ENCODE measurements at places on chromosomes 7 and 10.

- DNase-seq, result no peak
Observed at GRCh38 chr10:113272511-113272910, 280.3 kb upstream of the HABP2 start.

DNA sequence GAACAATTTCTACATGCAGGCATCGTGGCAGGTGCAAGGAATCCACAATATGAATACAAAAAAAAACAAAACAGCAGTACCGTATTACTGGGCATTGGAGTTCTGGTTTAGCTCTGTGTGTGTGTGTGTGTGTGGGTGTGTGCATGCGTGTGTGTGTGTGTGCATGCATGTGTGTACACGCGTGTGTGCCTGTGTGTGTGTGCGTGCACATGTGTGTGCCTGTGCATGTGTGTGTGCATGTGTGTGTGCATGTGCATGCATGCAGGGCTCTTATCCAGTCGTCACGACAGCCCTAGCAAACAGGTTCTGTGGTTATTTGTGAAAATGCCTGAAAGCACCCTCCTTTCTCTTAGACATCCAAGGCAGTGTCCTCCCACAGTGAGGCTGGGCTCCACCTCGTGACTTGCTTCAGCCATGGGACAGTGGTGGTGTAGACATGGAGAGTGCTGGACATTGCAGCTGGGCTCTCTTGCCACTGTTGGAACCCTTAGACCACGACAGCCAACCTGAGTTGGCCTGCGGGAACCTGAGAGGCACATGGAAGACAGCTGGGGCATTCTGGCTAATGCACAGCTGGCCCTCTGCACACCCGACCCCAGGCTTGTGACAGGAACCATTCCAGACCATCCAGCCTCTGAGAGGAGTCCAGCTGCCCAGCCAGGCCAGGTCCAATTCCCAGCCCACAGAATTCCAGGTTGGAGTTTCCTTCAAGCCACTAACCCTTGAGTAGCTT lies 173.4 kb upstream of the SHH start:
- no peak for DNase-seq

GRCh38 chr7:4861673-4862072 lies at the start of gene PAPOLB:
PAPOLB (minus strand) TSS chr7:4862030; CDS start chr7:4861810, 220 bp downstream.
- DNase-seq, result no peak

GRCh38 chr7:28684650-28685241 lies 272.4 kb downstream of the CREB5 start:
- no peak for DNase-seq

DNA sequence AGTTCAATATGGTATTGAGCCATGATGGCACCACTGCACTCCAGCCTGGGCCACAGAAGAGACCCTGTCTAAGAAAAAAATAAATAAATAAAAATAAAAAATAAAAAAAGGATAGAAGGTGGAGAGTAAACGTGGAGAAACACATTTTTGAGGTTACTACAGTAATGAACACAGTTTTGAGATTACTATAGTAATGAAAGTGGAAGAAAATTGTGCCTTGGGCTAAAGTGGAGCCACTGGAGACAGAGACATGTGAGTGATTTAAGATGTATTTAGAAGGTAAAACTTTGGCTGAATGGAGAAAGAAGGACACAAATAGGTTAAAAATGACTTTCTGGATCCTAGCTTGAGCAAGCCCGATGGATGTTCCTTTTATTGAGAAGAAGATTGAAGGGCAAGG lies 76.8 kb downstream of the HGF start:
- DNase-seq, result no peak

DNA sequence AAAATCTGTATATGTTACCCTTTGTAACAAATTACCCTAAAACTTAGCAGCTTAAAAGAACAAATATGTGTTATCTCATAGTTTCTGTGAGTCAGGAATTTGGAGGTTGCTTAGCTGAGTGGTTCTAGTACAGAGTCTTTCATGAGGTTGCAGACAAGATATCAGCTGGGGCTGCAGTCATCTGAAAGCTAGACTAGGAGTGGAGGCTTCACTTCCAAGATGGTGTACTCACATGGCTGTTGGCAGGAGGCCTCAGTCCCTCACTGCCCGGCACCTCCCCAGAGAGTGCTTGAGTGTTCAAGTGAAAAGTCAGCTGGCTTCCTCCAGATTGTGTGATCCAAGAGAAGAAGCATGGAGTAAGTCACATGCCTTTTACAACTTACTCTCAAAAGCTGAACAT lies 16.9 kb upstream of the GGCT start:
- DNase-seq, result no peak

DNA sequence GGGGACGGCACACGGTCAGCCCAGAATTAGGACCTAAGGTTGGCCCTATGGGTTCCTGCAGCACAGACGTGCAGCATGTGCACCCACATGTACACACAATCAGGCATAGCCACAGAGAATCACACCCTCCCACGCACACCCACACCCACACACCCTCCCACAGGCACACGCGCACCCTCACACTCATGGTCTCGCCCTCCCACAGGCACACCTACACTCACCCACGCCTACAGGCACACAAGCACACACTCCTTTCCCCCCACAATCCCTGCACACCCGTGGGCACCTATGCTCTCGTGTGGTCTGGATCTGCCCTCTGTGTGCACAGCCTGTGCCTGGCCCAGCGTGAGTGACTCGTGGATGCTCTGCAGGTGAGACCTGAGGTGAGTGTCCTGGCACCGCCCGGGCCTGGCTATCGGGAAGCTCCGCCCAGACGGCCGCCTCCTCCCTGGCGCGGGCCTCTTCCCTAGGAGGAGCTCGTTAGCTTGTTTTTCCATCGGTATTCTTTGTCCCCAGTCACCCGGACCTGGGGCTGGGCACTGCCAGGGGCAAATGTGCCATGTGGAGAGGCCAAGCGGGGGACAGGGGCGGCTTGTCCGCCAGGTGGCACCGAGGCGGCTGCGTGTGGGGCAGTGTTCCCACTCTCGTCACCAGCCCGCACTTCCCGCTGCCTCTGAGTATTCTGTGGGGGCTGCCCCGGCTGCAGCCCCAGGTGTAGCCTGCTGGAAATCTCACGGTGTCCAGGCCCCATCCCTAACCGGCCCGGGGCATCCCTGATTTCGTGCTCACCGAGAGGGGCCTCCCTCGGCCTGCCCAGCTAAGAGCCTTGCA lies 110.2 kb upstream of the FAM20C start:
- peak; percentile 66 for DNase-seq

DNA sequence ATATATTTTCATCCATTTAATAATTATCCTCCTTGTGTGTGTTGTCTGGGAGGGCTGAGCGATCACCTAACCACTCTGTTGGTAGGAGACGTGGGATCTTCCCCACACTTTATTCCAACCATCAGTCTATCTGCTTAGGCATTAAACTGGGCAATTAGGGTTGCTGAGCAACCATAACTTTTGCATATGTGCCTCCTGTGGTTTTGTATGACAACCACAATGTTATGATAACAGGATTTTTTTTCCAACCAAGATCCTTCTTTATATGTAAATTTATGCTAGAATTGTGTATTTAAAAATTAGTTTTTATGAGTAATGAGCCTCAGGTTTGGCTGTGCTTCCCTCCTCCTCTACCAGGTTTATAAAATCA lies 495.0 kb upstream of the MGMT start:
- no peak for DNase-seq

DNA sequence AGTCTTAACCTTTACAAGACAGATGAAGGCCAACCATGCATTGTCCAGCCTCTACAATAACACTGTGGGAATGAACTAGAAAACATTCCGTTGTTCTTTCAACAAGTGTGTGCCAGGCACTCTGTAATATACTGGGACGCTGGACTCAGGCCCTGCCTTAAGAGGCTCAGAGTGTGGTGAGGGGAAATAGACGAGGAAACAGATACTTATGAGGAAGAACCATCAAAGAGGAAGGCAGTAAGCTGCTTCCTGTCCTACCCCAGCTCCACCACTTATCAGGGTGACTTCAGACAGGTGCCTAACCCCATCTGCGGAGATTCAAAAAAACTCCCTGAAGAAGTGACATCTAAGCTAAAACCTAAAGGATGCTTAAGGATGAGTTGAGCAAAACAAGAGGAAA lies 8.9 kb upstream of the TRIM8 start:
- DNase-seq, result no peak

- DNase-seq, result no peak
Observed at GRCh38 chr7:91198371-91198770, 65.9 kb upstream of the FZD1 start.

GRCh38 chr7:110090110-110090820 lies 1000.7 kb upstream of the LRRN3 start:
- DNase-seq, result peak; percentile 44

- DNase-seq, result peak; percentile 65
Observed at GRCh38 chr10:102633287-102633686, 11.0 kb upstream of the TRIM8 start.

- DNase-seq, result no peak
Observed at GRCh38 chr7:28700790-28701203, 257.3 kb downstream of the TRIL start.
